ENCODE measurements at places on chromosomes 11 and 22.

DNA sequence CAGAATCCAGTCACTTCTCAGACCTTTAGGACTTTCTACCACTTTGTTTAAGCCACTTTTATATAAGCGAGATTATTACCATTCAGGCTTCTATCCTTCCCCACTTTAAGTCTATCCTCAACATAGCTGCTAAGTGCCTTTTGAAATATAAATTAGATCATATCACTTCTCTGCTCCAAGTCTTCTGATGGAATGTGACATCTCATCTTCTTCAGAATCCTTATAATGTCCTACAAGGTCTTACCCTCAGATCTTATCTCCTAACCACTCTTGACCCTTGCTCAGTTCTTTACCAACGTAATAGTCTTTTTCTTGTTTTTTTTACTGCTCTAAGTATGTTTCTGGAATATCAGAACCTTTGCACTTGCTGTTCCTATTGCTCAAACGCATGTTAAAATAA is 188.7 kb downstream of the DYNC2H1 start:
- DNase-seq, result no peak

DNA sequence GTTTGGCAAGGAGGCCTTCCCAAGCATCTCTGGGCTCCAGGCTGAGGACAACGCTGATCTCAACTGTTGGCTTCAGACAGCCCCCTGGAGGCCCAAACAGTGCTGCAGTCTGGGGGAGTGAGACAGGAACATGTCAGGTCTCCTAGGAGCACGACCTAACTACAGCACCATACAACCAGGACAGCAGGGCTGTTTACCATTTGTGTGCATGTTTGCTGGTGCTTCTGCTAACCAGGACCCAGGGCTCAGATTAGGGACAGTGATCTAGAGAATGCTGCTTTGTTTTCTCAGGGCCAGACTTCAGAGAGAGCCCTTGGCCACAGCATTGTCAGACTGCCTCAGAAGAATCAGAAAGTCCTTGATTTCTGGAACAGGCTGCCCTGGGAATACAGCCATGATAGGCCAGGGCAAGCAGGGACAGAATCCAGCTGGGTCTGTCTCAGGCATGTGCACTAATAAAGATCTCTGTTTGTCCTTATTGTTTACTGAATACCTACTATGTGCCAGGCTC is 126.5 kb downstream of the VPREB1 start:
- DNase-seq, result no peak

DNA sequence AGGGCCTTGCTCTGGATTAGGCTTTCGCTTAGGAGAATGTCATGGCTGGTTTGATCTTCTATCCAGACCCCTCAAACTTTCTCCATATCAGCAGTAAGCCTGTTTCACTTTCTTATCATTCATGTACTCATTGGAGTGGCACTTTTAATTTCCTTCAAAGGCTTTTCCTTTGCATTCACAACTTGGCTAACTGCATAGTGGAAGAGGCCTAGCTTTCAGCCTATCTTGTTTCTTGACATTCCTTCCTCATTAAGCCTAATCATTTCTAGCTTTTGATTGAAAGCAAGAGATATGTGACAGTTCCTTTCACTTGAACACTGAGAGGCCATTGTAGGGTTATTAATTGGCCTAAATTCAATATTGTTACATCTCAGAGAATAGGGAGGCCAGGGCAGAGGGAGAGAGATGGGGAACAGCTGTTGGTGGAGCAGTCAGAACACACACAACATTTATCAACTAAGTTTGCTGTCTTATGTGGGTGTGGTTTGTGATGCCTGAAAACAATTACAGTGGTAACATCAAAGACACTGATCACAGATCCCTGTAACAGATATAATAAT is 37.7 kb upstream of the APOBEC3A start:
- no peak for DNase-seq

DNA sequence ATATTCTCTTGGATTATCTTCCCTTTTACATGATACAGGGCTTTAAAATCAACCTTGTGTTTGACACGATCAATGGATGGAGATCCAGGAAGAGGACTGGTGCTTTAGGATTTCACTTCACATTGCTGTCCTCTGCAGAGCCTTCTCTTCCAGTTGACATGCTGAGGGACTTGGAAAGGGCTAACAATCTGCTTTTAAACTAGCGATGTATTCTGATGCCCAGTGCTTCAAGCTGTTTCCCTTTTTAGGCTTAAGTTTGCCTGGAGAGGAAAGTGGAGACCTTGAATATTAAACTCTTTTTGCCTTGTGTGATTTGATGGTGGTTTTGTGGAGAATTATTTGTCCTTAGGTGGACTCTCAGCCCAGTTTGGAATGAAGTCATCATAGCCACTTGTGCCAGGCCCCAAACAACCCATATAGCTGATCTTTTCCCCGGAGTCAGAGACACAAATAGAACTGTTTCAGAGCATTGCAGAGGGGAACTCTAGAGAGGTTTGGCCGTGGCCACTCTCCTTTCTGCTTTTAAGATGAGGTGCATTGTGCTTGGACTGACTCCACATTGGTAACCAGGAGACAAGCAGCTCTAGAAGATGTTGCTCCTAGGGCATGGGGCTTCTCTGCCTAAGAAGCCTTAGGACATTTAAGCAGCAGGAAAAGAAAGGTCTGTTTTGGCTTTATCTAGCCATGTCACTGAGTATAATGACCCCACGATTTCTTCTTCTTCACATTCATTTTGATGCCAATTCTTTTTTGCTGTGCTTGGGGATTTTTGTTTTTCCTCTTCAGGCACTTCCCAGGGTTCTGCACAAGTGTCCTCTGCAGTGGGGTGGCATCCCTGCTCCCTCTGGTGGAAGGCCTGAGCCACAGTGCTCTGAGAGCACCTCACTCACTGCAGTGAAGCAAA is 152.8 kb downstream of the NCAM1 start:
- DNase-seq, result peak; percentile 10

DNA sequence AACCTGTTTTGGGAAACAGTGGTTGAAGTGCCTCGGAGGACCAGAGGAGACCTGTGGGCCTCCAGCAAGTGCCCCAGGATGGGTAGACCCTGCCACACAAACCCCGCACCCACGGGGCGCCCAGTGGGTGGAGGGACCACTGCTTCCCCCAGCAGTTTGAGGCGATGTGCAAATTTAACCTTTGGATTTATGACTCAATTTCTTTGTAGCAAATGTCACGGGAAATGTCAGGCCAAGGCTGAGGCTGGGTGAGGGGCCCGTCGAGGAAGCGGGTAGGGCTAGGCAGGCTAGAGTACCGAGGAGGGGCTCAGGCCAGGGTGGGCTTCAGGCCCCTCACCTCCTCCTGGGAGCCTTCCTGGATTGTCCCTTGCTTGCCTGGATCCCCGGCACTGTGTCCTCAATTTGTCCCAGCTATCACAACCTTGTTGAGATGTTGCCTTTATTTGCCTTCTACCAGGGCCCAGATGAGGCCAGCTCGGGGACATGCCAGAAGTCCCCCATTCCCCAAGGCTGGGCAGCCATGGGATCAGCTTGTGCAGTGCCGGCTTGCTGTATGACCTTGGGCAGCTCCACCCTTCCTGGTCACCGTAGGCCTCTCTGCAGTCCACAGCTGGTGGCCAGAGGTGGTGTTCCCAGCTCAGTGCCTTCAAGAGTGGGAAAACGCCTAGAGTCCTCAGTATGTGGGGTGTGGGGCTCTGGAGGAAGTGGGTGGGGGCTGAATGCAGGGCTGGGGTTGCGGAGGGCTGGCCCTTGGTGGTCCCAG is 39.5 kb upstream of the PRODH start:
- no peak for DNase-seq

DNA sequence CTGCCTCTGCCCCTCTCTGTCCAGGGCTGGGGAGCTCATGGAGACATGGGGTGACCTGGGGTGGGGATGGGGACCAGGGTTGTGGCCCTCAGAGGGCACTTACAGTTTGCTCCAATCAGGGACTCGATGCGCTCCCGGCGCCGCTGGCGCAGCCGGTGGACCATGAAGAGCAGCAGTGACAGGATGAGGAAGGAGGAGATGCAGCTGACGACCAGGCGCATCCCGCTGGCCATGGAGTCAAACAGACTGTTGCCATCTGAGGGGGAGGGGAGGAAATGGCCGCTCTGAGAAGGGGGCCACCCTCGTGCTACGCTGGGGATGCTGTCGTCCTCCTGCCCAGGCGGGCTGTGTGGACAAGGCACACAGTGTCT is 80.5 kb downstream of the DGCR2 start:
- no peak for DNase-seq

DNA sequence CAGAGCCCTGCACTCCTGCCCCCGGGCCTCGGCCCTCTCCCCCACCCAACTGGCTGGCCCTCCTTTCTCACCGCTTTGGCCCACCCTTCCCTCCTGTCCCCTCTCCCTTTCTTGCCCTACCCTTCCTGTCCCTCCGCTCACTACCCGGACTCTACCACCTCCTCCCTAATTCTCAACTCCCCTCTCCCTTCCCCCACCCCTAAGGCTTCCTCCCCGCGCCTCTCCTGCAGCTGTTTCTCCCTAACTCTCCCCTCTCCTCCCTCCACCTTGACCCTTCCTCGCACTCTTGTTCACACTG is 421 bp downstream of the SLC15A3 start:
- DNase-seq, result no peak

DNA sequence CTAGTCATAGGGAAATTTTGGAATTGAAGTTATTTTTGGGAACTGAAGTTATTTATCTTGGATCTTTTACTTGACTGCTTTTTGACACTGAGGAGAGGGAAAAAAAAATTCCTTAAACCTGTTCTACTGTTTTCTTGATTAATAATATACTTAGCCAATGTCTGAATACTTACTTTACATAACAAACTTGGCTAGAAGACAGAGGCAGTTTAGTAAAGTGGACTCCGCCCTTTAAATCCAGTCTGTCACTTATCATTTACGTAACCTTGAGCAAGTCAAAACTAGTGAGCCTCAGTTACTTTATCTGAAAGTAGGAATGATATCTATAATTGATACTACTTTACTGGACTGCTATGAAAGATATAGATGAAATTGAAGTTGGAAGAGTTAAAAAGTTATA is 19.5 kb downstream of the CTSC start:
- DNase-seq, result no peak

GRCh38 chr22:38872172-38872830 is at the start of gene CBX6:
Gene CBX6, minus strand, starts transcription at chr22:38872216. Its CDS starts 26 bp downstream, at chr22:38872190.
- DNase-seq, result peak; percentile 96

Data from HTR-8/SVneo (cell line).